Prostate gland (tissue), 2 donors: ENCODE measurements at places on chromosomes 16 and 17. TPM values are rescaled to one million over a fixed set of nuclear protein-coding genes. Genes with fewer than 3 reads are reported as not detected.
A peak's percentile ranks its signal among the peaks of the same experiment; 100 is the strongest.

DNA sequence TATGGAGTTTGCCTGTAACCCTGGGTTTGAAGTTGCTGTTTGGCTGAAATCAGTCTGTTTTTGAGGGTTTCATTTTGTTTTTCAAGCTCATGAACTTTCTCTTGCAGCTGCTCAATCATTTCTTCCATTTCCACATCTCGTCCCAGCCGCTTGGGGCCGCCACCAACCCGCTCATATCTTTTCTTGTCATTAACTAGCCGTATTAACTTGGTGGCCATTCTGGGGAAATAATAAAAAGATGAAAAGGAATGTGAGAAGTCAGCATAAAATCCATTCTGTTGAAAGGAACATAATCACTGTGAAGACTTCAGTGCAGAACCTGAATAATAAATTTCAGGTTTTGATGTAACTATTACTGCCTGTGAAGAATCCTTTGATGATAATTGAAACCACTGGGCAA, 11.5 kb downstream of the RPGRIP1L start:
- no peak for DNase-seq

Gene DBF4B
- 20.1 TPM for total RNA-seq

- DNase-seq = no peak
These were observed 19.5 kb upstream of the CSNK2A2 start for GRCh38 chr16:58217311-58217925.

Gene SNX20
- total RNA-seq = 2.5 TPM

DNA sequence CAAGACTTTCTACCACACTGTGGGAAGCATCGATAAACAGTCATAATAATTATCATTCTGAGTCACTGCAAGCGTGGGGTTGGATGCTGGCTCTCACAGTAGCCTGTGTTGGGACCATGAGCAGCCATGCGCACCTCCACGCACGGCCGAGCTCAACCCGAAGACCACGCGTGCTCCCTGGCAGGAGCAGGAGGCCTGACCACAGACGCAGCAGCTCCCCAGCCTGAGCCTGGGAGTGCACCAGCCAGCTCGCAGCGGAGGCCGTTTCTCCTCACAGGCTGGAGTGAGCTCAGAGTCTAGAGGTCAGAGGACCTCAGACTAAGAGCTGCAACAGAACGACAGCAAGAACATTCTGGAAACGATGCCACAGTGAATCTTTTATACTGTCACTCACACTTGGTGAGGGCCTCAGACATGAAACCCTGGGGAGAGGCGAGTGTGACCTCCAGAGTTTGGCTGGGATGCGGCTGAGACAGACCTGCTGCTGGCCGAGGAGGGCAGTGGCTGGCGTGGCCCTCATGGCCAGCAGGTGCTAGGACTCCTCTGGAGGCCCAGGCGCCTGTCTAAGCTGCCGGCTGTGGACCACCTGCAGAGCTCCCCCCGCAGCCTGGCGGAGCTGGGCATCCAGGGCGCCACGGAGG, 6.0 kb downstream of the NDUFAF8 start:
- DNase-seq = no peak

DNA sequence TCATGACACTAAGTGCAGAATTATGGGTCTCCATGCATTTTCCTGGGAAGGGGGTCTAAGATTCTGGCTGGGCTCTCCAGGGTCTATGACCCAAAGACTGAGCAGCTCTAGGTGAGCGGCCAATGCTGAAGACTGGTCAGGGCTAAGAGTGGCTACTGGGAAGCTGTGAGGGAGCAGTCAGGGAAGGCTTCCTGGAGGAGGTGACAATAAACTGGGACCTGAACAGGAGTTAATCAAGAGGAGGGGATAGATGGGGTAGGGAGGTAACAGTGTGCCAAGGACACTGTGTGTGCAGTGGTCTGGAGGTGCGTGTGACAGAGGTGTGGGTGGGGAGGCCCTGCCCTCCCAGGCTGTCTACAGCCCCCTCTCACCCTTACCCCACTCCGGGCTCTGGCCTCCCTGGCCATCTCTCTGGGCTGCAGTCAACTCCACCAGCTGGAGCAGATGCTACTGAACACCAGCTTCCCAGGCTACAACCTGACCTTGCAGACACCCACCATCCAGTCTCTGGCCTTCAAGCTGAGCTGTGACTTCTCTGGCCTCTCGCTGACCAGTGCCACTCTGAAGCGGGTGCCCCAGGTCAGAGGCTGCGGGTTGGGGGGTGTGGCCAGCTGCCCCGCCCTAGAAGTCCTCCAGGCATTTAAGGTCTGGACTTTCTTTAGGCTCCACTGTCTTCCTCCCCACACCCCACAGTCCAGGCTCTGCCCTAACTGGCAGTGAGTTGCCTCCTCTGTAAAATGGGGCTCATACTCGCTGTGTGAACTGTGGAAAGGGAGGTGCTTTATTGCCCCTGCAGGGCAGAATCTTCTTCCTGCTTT, 20.4 kb downstream of the ADGRG5 start:
- DNase-seq = no peak

DNA sequence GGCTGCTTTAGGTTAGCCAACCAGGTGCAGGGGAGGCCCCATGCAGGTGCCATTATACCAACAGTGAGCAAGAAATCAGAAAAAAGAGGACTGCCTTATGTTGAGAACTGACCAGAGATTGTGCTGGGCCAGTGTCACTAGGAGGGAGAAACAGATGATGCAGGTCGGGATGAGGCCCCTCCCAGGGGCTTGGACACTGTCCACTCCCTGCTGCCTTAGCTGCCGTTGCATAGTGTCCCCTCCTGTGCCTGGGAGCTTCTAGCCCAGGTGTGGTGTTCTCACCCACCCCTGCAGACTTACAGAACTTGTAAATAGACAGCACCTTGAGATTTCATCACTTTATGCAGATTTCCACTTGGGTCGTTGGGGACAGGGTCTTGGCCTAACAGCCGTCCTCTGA, 36.7 kb downstream of the PLD6 start:
- no peak for DNase-seq

- DNase-seq = no peak
These were observed 3.8 kb upstream of the WIPI1 start for GRCh38 chr17:68461122-68461539.

- DNase-seq = peak; percentile 71
These were observed 8.1 kb upstream of the MT1E start for GRCh38 chr16:56617212-56618085.

GRCh38 chr16:77424871-77425604, 9.8 kb downstream of the ADAMTS18 start:
- DNase-seq = no peak

DNA sequence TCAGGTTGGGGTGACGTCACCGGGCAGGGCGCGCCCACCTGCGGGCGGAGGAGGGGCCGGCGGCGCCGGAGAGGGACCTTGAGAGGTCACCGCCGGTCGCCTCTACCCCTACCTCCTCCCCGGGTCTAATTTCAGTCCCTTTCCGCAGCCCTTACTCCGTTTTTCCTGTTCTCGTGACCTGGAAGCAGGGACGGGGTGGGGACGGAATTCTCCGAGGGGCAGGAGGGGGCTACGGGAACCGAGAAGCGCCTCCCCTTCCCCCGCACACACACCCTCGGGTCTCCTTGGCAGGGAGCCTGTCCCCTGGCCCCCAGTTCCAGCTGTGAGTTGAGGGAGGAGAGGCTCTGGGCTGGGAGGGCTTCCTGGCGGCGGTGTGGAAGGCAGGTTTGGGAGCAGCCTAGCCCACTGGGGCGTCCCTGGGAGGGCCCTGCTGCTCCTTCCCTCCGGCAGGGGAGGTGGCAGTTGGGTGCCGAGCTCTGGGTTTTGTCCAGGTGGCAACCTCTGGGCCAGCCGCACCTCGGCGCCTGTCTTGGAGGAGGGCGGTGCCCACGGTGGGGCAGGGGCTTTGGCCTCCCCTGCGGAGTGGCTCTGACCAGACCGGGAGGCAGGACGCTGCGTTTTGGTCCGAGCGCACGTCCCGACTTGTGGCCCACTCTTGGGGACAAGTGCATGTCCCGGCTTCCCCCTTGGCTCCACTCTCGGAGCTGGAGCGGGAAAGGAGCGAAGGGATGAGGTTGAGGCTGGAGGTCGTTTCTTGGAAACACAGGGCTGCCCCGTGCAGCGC, 773 bp downstream of the SYNGR3 start:
- DNase-seq = no peak

DNA sequence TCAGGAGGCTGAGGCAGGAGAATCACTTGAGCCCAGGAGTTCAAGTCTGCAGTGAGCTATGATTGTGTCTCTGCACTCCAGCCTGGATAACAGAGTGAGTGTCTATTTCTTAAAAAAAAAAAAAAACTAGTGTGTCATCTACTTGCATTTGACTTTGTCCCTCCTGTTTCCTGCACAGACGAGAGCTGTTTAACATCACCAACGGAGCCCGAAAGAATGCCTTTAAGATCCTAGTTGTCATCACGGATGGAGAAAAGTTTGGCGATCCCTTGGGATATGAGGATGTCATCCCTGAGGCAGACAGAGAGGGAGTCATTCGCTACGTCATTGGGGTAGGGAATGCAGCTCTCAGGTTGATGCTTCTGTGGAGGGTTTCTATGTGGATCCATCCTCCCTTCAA, 13.4 kb downstream of the ITGAM start:
- no peak for DNase-seq

- no peak for DNase-seq
These were observed 22.6 kb downstream of the MXRA7 start for GRCh38 chr17:76688165-76688622.

Gene ZSCAN10
- total RNA-seq = 0.57 TPM

Gene ZNF597
- total RNA-seq = 2.1 TPM

- peak; percentile 9 for DNase-seq
These were observed 135.2 kb downstream of the SHISA9 start for GRCh38 chr16:13036600-13036999.

Gene CFAP119
- 13.2 TPM for total RNA-seq

- DNase-seq = no peak
These were observed 40.3 kb downstream of the PKD1 start for GRCh38 chr16:2095315-2095853.

Gene CBX4
- total RNA-seq = 28.5 TPM

Gene C16orf46
- total RNA-seq = 15.7 TPM

DNA sequence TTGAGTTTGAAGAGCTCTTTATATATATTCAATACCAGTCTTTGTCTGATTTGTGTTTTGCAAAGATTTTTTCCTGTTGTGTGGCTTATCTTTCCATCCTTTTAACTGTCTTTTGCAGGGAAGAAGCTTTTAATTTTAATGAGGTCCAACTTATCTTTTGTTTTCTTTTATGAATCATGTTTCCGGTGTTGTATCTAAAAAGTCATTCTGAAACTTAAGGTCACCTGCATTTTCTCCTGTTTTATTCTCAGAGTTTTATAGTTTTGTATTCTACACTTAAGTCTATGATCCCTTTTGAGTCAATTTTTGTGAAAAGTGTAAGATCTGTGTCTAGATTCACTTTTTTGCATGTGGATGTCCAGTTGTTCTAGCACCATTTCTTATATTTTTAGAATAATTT, 24.6 kb upstream of the COX10 start:
- DNase-seq = no peak
